ENCODE measurements at places on chromosomes 11 and 22.

GRCh38 chr11:68002575-68002937, 1.3 kb downstream of the UNC93B1 start:
- H3K36me3 ChIP-seq, result no peaks in the 10 kb centered on the region
- H3K27me3 ChIP-seq, result no peaks in the 10 kb centered on the region
- peak overlapping the region; percentile 72 for H3K4me3 ChIP-seq
- H3K4me1 ChIP-seq, result peaks cover 6% of the 10 kb centered on the region
- DNase-seq, result no peak

DNA sequence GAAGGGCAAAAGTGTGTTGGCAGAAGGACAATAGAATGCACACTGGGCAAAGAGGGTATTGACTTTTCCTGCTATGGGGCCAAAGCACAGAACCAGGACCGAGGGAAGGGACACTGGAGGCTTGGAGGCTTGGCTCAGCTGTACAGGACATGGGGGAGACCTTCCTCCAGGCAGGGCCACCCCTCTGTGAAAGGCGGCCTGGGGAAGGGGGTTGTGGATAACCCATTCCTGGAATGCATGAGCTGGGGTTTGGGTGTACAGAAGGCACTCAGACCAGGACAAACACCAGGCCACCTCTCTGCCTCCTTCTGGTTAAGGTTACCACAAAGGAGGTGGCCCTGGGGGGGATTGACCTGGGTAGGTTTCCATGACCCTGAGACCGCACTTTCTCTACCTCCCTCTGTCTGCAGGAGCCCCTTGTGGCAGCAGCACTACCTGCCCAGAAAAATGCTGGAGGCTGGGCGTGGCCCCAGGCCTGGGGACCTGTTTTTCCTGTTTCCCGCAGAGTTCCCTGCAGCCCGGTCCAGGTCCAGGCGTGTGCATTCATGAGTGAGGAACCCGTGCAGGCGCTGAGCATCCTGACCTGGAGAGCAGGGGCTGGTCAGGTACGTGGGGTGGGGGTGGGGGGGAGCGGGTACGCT, 9.6 kb downstream of the P2RY2 start:
- no peaks in the 10 kb centered on the region for H3K27me3 ChIP-seq
- DNase-seq, result peak; percentile 89
- no peak overlapping the region for H3K27ac ChIP-seq
- H3K4me1 ChIP-seq, result no peaks in the 10 kb centered on the region

- no peak overlapping the region for H3K4me3 ChIP-seq
- H3K4me1 ChIP-seq, result peaks cover 7% of the 10 kb centered on the region
- no peaks in the 10 kb centered on the region for H3K27me3 ChIP-seq
- H3K36me3 ChIP-seq, result no peaks in the 10 kb centered on the region
- DNase-seq, result no peak
These were observed 84.3 kb upstream of the PRDM11 start for GRCh38 chr11:45062115-45062514.

DNA sequence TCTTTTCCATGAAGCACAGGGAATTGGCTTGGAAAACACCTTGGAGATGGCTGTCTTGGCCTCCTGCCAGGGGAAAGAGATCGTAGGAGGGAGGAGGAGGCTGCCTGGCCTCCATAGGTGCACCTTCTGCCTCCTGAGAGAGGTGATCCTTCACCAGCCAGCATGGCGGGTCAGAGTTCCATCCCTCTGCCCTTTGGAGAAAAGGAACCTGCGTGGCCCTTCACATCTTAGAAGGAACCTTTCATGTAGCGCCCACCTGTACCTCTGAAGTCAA, 58.2 kb upstream of the DRD2 start:
- H3K36me3 ChIP-seq, result no peaks in the 10 kb centered on the region
- peaks cover 9% of the 10 kb centered on the region for H3K27me3 ChIP-seq
- no peak overlapping the region for H3K4me3 ChIP-seq
- no peaks in the 10 kb centered on the region for H3K4me1 ChIP-seq
- no peak overlapping the region for H3K27ac ChIP-seq
- DNase-seq, result no peak

DNA sequence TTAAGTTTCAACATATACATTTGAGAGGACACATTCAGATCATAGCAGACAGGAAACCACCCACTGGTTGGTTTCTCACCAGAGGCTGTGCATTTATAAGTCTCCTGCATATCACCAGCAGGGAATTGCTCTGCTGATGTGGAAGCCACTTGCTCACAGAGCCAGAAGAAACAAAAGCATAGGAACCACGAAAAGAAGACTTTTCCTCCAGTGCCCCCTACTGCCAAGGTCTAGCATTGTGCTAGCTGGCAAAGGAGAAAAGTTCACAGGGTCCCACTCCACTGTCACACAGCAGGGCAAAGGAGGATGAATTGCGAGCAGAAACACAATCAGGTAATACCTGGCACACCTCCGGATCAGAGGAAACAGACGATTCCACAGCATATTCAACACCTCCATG, 28.9 kb upstream of the ISX start:
- H3K27ac ChIP-seq, result no peak overlapping the region
- no peak overlapping the region for H3K4me3 ChIP-seq
- H3K4me1 ChIP-seq, result no peaks in the 10 kb centered on the region
- no peaks in the 10 kb centered on the region for H3K36me3 ChIP-seq

GRCh38 chr11:82901922-82902485, 468 bp downstream of the DDIAS start:
- no peak for DNase-seq
- no peak overlapping the region for H3K27ac ChIP-seq
- peaks cover 24% of the 10 kb centered on the region for H3K4me1 ChIP-seq
- H3K36me3 ChIP-seq, result no peaks in the 10 kb centered on the region

GRCh38 chr22:46754110-46754799, 8.2 kb upstream of the TBC1D22A start:
- DNase-seq, result peak; percentile 91
- peak overlapping the region; percentile 10 for H3K4me3 ChIP-seq
- peaks cover 46% of the 10 kb centered on the region for H3K4me1 ChIP-seq
- no peaks in the 10 kb centered on the region for H3K36me3 ChIP-seq
- H3K27ac ChIP-seq, result peak overlapping the region; percentile 91

DNA sequence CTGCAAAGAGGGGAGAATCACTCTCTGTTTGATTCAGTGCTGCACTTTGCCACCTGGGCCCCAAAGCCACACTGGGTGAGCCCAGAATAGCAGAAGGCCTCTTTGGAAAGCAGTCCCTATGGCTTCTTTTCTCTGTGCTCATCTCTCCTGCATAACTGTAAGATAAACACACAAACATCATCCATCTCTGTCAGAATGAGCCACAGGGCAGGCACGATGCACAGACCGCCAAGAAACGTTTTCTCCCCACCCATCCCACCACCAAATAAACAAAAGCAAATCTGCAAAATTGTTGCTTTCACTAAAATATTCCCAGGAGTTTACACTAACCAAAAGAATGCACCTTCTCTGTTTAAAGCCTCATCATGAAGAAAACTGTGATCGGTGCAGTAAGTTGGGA, 196.4 kb upstream of the POU2AF2 start:
- no peaks in the 10 kb centered on the region for H3K36me3 ChIP-seq
- H3K27me3 ChIP-seq, result no peaks in the 10 kb centered on the region
- H3K4me1 ChIP-seq, result no peaks in the 10 kb centered on the region
- DNase-seq, result no peak
- no peak overlapping the region for H3K4me3 ChIP-seq

DNA sequence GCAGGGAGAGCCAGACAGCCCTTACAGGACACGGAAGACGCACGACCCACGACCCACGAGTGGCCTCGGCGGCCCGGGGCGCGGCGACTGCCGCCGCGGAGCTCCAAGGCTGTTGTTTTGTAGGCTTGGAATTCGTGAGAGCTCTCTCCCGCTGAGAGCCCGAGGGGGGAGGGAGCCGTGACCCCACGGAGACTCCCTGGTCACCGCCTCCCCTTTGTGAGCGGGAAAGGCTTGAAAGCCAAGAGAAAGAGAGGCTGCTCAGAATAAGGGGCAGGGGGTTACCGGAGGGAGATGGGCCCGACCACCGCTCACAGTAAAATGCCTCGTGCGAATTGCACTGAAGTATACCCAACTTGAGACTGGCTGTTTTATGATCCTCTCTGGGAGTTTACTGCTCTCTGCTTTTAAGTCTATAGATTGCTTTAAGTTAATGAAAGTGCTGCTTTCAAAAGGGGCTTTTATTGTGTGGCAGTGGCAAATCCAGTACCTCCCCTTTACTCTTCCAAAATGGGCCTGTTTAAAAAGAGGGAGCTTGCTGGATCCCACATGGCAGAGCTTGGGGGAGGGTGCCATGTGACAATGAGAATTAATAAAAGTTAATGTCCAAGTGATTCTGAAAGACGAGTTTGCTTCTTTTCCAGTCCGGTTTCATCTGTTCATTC, 2.9 kb downstream of the PKNOX2 start:
- H3K36me3 ChIP-seq, result no peaks in the 10 kb centered on the region
- H3K4me3 ChIP-seq, result peak overlapping the region; percentile 67
- no peak for DNase-seq
- H3K27ac ChIP-seq, result peak overlapping the region; percentile 85
- H3K4me1 ChIP-seq, result peaks cover 31% of the 10 kb centered on the region

DNA sequence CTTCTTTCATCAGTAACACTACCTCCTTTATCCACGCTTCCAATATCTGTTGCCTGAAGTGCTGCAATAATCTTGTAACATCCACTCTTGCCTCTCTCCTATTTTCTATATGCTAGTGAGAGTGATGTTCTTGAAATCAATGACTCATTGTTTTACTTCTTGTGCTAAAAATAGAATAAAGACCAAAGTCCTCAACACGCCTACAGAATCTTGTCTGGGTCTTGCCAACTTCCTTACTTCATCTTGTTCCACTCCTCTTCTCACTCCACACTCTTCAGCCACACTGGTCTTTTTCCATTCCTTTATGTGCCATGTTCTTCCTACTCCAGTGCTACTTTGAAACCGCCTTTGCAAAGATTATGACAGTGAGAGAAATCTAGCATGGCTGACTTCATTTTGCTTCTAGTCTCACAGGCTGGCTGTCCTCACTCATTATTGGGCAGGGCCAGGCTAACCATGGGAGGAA, 136.4 kb downstream of the CCDC81 start:
- peaks cover 17% of the 10 kb centered on the region for H3K4me1 ChIP-seq
- no peak for DNase-seq
- no peak overlapping the region for H3K27ac ChIP-seq

DNA sequence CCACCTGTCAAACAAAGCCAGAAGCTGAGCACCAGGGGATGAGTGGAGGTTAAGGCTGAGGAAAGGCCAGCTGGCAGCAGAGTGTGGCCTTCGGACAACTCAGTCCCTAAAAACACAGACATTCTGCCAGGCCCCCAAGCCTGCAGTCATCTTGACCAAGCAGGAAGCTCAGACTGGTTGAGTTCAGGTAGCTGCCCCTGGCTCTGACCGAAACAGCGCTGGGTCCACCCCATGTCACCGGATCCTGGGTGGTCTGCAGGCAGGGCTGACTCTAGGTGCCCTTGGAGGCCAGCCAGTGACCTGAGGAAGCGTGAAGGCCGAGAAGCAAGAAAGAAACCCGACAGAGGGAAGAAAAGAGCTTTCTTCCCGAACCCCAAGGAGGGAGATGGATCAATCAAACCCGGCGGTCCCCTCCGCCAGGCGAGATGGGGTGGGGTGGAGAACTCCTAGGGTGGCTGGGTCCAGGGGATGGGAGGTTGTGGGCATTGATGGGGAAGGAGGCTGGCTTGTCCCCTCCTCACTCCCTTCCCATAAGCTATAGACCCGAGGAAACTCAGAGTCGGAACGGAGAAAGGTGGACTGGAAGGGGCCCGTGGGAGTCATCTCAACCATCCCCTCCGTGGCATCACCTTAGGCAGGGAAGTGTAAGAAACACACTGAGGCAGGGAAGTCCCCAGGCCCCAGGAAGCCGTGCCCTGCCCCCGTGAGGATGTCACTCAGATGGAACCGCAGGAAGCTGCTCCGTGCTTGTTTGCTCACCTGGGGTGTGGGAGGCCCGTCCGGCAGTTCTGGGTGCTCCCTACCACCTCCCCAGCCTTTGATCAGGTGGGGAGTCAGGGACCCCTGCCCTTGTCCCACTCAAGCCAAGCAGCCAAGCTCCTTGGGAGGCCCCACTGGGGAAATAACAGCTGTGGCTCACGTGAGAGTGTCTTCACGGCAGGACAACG, 11.7 kb downstream of the CXCR5 start:
- H3K4me1 ChIP-seq, result no peaks in the 10 kb centered on the region
- no peak for DNase-seq
- no peak overlapping the region for H3K4me3 ChIP-seq
- H3K36me3 ChIP-seq, result peaks cover 28% of the 10 kb centered on the region

GRCh38 chr11:16607675-16608644, 130.5 kb upstream of the C11orf58 start:
- DNase-seq, result peak; percentile 74
- H3K4me1 ChIP-seq, result peaks cover 6% of the 10 kb centered on the region
- H3K27ac ChIP-seq, result peak overlapping the region; percentile 83
- peak overlapping the region; percentile 56 for H3K4me3 ChIP-seq
- no peaks in the 10 kb centered on the region for H3K36me3 ChIP-seq
- H3K27me3 ChIP-seq, result peaks cover 75% of the 10 kb centered on the region

GRCh38 chr11:83011333-83012167, 60.1 kb downstream of the RAB30 start:
- no peak overlapping the region for H3K4me3 ChIP-seq
- peaks cover 16% of the 10 kb centered on the region for H3K4me1 ChIP-seq
- H3K36me3 ChIP-seq, result no peaks in the 10 kb centered on the region
- no peak for DNase-seq
- H3K27ac ChIP-seq, result no peak overlapping the region

- H3K27me3 ChIP-seq, result no peaks in the 10 kb centered on the region
- no peak overlapping the region for H3K27ac ChIP-seq
- DNase-seq, result peak; percentile 22
- no peaks in the 10 kb centered on the region for H3K36me3 ChIP-seq
- H3K4me1 ChIP-seq, result peaks cover 60% of the 10 kb centered on the region
These were observed 15.1 kb downstream of the DGCR2 start for GRCh38 chr22:19106886-19107729.

DNA sequence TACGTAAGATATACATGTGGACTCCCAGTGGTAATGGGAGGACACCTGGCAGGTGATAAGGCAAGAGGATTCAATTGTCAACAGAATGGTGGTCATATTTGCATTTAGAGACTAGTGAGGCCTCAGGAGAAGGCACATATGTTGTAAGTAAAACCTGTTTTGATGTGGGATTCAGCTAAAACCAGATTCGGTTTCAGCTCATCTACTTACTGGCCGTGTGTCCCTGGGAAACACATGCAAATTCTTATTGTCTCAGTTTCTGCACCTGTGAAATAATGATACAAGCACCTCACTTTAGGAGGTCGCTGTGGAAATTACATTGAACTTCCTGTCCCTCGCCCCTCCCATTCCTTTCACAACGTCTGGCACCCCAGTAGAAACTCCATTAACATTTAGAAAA, 78.9 kb upstream of the FIBIN start:
- no peaks in the 10 kb centered on the region for H3K27me3 ChIP-seq
- no peaks in the 10 kb centered on the region for H3K36me3 ChIP-seq
- H3K4me1 ChIP-seq, result peaks cover 7% of the 10 kb centered on the region
- DNase-seq, result no peak
- H3K4me3 ChIP-seq, result no peak overlapping the region
- H3K27ac ChIP-seq, result no peak overlapping the region

Measured in upper lobe of right lung (tissue), 1 donor.